ENCODE measurements at places on chromosomes 7 and 10.

- no peak for DNase-seq
These were observed 124.9 kb downstream of the ANLN start for GRCh38 chr7:36514289-36515243.

GRCh38 chr7:7439564-7439963 lies 96.1 kb downstream of the COL28A1 start:
- DNase-seq, result no peak

DNA sequence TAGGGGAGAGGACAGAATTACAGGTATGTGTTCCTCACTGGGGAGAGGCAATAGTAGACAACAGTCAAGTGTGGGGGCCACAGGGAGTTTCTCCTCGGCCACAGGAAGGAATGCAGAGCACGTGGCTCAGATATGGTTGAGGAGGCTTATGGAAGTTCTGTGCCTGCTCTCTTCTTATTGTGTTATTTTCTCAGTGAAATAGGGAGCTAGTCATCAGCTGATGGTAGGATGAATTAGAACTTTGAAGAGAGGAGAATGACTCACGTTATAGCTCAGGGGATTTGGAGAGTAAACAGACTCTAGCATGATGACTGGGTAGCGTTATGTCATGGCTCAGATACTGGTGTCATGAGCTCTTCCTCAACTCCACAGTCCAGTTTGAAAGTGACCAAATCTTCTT lies 308.3 kb upstream of the IGFBP3 start:
- peak; percentile 91 for DNase-seq

DNA sequence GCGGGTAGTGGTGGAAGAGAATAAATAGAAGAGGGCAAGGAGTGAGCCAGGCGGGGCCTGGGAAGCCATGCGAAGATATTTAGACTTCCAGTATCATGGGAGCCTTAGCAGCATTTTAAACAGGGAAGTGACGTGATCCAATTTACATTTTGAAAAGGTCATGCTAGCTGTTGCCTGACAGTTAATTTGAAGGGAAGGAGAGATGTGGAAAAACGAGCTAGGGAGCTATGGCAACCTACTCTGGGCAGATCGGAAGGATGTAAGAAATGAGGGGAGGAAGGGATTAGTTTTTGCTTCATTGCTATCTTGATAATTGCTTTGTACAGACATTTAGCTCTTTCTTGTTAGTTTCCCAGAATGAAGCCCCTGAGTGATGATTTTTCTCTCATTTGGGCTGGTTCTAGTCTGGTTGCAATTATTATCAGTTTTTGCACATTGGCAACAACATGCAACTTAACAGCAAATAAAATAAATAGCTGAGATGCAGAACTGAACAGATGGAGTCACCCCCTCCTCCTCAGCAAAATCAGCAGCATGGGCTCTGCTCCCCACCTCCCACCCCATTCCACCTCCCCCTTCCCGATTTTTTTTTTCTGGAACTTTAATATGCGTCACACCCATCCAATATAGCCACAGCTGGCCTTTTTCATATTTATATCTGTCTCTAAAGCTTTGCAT lies 13.0 kb upstream of the CALU start:
- no peak for DNase-seq

GRCh38 chr10:75097666-75098285 lies 13.7 kb upstream of the SAMD8 start:
- no peak for DNase-seq

DNA sequence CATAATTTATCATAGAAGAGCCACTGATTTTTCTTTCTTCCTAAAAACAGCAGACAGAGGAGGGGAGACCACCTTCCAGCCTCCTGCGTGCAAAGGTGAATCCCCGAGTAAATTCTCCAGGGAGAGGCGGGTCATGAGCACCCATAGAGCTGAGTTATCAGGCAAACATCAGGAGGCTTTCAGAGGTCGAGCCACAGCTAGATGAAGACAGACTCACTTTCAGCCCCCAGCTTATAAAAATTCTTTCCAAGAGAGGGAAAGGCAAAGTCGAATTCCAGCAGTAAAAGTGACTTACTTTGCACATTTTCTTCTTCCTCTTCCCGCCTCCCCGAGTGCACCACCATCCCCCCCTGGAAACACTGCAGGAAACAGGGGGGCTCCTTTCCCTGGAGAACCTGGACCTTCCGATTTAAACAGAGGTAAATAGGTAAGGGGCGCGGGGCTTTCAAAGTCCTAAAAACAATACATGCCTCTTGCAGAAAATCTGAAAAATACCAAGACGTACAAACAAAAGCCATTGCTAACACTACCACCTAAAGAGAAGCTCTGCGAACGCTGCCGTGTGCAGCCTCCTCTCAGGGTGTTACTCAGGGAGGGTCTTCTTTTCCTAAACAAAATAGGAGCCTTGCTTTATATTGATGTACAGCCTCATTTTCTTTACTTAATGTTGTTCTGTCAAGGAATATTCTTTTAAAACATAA lies 163.8 kb downstream of the SVIL start:
- DNase-seq, result no peak

Measured in epithelial cell of proximal tubule (primary cell).